ENCODE measurements at places on chromosomes 11 and 22.
A peak's percentile ranks its signal among the peaks of the same experiment; 100 is the strongest.

DNA sequence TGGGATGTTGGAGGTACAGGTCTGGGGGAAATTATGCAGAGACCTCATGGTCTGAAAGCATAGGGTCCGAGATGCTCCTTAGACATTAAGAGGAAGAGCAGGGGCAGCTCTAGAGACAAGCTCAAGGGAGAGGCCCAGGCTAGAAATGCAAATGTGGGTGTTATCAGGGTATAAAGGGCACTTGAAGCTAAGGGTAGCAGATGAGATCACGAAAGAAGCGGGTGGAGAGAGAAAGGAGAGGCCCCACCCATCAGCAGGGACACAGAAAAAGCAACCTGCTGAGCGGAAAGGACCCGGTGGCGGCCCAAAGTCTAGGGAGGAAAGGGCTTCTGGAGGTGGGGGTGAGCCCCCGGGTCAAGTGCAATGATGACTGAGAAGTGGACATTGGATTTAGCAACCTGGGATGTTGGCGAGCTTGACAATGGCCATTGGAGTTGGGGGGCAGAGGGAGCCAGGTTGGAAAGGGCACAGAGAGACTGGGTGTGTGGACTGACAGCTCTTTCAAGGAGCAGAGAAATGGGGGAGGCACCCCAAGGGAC lies 8.9 kb downstream of the TMPRSS6 start:
- DNase-seq = no peak

DNA sequence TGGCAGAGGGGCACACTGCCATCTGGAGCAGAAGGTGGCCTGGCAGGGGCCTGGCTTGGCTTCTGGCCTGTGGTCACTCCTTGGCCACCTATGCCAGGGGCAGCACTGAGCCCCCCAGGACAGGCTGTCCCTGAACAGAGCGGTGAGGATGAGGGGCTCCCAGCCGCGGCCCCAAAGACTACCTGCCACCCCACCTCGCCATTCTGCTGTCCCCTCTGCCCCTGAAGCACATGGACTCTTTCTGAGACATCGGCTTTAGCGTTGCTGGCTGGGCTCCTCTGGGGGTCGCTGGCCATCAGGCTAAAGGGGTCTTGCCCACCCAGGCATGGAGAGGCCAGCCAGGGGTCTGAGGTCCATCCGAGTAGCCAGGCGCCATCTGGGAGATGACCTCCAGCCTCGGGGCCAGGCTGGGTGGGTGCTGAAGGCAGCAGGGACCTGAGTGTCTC lies 87.8 kb downstream of the WNT7B start:
- no peak for DNase-seq

DNA sequence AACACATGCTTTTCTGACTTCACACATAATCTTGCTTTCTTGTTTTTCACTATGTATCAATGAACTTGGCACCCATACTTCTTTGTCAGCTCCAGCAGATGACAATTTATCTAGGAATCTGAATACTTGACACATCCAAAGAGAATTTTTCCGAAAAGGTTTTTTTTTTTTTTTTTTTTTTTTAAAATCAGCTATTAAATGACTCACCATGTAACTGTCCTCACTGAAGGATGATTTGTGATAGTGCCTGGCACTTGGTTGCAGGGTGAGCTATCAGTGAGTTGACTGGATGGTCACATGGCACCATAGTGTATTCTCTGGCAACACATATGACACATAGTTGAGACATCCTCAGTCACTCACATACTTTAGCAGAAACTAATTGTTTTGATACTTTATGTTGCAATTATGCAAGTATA lies 133.4 kb upstream of the E2F8 start:
- no peak for DNase-seq

GRCh38 chr11:115129473-115130289 lies 374.5 kb downstream of the CADM1 start:
- DNase-seq = no peak

- DNase-seq = peak; percentile 12
Measured at GRCh38 chr11:125933030-125933813, 12.6 kb upstream of the VSIG10L2 start.

GRCh38 chr11:76688146-76688545 lies 17.6 kb upstream of the LRRC32 start:
- no peak for DNase-seq

Measured in DND-41 (cell line).